ENCODE measurements at places on chromosomes 13 and 19.

DNA sequence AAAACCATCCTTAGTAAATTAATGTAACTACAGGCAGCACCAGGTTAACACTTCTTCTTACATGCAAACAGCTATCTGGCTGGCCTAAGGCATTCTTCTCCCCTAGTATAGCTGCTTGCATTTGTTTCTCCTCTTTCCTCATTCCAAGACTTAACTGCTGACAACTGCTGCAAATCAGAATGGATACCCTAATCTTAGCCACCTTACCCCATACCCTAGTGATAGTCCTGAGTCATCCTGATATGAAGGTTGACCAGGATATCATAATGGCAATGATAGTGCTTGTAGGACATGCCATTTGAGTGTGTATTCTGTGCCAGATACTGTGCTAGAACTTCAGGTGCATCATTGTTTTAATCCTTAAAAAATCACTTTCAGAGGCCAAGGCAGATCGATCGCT is 138.2 kb upstream of the MAB21L1 start:
- no peak for DNase-seq

GRCh38 chr13:41610404-41610803 is 153.1 kb downstream of the RGCC start:
- no peak for DNase-seq

DNA sequence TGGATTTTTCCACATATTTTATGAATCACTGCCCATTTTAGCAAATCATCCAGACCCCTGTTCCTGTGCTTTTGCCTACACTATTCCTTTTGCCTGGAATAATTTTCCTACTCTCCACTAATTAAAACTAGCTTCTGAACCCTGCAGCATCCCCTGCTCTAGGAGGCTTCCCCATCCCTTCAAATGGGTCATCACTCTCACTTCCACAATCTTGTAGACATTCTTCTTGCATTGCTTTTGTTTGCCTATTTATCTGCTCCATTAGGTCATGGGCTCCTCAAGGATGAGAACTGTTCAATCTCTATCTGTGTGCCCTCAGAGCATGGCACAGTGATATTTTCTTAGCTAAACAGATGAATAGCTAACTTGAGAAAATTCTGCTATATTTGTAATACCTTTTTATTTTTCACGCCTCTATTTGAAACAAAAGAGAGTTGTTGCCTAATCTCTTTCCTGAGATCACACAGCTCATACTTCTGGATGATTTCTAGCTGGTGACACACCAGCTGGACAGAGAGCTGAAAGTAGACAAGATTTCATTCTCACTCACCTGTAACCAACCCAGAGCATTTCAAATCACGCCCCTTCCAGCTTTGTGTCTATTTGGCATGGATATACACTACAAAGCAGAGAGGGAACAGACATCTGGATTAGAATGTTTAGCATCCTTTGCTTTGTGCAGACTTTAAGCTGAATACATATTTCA is 466.0 kb downstream of the FOXO1 start:
- DNase-seq: no peak

- DNase-seq: no peak
Measured at GRCh38 chr13:109105899-109106298, 476.5 kb downstream of the MYO16 start.

- DNase-seq: no peak
Measured at GRCh38 chr19:7393459-7393858, 44.7 kb downstream of the ARHGEF18 start.

DNA sequence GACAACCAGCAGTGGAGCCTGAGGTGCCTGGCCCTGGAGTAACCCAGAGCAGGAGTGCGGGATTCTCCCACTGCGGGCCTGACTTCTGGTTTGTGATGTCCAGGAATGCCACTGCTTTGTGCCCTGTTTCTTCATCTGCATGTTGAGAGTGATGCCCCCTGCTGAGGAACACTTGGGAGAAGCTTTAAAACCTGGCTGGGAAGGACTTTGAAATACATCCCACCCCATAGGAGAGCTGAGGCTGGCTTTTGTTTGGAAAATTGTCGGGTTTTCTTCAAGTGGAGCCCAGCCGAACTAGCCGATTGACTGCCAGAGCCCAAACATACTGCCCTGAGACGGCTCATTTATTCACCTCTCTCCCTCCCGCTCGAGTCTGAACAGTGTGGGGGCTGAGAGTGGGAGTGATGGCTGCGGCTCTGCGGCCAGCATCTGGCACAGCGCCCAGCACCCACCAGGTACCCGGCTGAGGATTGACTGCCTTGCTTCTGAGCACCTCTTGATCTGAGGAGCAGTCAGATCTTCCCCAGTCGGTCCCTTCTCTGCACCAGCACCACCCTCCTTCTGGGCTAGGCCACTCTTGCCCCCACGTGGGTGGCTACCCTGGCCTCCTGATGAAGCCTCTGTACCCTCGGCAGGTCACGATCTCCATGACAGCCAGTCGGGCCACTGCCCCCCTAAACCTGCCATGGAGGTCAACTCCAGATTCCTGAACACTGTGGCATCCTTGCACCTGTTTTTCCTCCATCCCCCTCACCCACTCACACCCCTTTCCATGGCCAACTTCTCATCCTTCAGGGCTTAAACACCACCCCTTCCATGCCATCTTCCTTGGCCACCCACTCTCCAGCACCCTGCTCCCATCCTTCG is 148.9 kb downstream of the SIPA1L3 start:
- DNase-seq: no peak

DNA sequence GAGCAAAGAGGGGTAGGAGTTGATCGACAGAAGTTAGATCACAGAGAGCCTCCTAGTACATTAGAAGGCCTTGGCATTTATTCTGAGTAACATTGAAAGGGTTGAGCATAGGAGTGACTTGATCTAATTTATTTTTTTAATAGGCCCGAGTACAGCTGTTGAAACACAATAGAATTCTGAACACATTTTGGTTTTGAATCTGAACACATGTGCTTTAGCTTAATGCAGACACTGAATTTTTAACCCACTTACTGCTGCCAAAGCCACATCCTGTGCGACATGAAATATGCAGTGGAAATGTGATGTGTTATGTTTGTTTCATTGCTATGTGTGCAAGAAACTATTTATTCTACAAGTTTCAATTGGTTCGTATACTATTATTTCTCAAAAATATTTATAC is 1505.9 kb downstream of the PCDH9 start:
- no peak for DNase-seq

GRCh38 chr13:31639443-31640163 is 99.7 kb upstream of the RXFP2 start:
- no peak for DNase-seq

DNA sequence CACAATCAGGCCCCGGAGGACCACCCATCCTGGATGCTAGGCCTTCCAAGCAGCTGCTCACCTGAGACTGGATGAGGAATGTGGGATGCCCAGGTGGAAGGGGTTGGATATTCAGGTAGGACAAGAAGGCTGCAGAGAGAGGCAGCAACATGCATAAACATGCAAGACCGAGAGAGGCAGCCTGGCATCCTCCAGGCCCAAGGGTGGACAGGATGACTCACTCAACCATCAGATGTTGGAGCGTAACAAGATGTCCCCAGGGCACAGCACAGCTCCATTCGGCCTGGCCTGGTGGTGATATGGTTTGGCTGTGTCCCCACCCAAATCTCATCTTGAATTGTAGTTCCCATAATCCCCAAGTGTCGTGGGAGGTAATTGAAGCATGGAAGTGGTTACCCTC is 10.0 kb upstream of the CABP5 start:
- DNase-seq: no peak

- no peak for DNase-seq
Measured at GRCh38 chr13:99971576-99972189, at the start of gene ZIC5. Gene ZIC5 (minus strand): TSS chr13:99971767. CDS start chr13:99971603, 164 bp downstream.

GRCh38 chr19:28130066-28130511 is 1082.9 kb downstream of the UQCRFS1 start:
- DNase-seq: no peak

- DNase-seq: no peak
Measured at GRCh38 chr19:50198431-50199258, 4.8 kb upstream of the MYH14 start.

- DNase-seq: no peak
Measured at GRCh38 chr19:17335575-17335974, 920 bp upstream of the ANO8 start.

GRCh38 chr13:113121183-113121927 is 1.2 kb upstream of the F10 start:
- no peak for DNase-seq

DNA sequence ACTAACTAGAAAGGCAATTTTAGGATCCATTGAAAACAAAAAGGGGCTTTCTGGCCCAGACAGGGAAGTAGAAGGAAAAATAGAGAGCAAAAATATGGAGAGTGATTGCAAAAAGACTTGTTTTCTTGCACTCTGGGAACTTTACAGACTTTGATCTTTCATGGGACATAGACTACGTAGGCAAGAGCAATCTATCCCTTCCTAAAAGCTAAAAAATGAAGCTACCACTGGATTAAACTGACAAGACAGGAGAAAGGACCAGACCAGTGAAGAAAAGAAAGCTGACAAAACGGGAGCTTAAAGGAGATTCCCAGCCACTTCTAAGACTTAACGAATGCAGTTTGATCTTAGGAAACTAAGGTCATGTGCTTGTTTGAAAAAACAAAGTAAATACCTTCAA is 524.5 kb downstream of the KLF5 start:
- no peak for DNase-seq

- DNase-seq: no peak
Measured at GRCh38 chr13:100231176-100231575, 142.3 kb downstream of the PCCA start.

DNA sequence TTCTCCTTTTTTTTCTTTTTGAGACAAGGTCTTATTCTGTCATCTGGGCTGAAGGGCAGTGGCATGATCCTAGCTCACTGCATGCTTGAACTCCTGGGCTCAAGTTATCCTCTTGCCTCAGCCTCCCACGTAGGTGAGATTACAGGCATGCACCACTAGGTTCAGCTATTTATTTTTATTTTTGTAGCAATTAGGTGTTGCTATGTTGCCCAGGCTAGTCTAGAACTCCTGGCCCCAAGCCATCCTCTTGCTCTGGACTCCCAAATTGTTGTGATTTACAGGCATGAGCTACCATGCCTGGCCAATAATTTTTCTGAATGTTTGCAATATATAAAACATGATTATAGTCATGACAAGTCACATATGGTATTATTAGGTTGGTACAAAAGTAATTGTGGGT is 161.1 kb upstream of the ATXN8OS start:
- no peak for DNase-seq

GRCh38 chr13:38954291-38954690 is 36.3 kb downstream of the STOML3 start:
- DNase-seq: no peak

DNA sequence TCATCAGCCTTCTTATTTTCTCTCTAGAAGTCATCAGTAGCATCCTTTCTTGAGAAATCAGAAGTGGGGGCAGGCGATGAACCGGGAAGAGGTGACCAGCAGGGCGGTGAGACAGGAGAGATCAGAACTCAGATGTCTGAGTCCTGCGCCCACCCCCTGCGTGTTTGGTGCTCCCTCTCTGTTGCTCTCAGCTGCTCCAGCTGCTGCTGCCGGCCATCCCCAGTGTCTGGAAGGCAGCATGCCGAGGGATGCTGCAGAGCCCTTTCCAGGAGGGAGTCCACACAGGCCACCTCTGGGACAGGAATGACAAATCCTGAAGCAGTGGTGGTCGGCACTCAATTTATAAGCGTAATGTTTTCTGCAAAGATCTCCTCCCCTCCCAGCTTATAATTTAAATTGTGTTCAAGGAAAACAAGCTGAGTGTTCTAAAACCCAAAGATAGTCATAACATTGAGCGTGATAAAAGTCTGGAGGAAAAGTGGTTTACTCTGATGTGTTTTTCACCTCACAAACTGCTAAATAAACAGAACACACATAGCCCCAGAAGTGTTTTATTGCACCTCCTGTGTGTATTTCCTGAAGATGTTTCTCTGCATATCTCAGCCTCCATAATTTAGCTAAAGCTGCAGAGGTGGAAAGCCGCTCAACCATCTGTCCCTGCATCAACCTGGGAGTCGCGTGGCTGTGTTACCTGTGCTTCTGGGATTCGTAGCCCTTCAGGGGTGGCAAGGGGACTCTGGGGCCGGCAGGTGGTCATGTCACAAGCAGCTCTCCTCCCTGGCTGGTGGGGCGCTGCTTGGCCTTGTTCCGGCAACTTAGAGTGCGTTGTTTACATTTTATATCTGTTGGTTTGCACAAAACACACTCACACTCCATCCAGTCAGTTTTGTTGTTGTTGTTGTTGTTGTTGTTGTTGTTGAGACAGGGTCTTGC is 191.2 kb downstream of the USP12 start:
- DNase-seq: no peak

DNA sequence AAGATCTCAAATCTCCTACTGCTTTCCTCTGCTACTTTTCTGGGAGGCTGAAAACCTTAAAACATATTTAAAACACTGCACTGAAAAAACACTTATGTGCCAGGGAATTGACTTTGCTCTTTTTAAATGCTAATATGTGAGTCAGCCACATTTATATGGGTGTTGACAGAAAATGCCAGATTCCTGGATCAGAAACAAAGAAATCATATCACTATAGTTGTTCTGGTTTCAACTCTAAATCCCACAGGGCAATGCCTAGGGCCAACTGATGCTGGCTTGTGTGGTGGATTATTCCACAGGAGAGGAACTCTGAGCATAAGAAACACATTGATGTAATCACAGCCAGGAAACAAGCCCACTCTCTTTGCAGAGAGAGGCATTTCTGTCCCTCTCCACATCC is 1439.0 kb upstream of the SPRY2 start:
- DNase-seq: no peak

- no peak for DNase-seq
Measured at GRCh38 chr19:54364775-54365257, at the start of gene LAIR1. Gene LAIR1 (minus strand): TSS chr19:54364931. CDS start chr19:54364804, 127 bp downstream.

GRCh38 chr13:33091415-33091774 is 75.2 kb downstream of the KL start:
- no peak for DNase-seq

GRCh38 chr13:40445557-40445990 is 220.9 kb downstream of the FOXO1 start:
- DNase-seq: no peak

DNA sequence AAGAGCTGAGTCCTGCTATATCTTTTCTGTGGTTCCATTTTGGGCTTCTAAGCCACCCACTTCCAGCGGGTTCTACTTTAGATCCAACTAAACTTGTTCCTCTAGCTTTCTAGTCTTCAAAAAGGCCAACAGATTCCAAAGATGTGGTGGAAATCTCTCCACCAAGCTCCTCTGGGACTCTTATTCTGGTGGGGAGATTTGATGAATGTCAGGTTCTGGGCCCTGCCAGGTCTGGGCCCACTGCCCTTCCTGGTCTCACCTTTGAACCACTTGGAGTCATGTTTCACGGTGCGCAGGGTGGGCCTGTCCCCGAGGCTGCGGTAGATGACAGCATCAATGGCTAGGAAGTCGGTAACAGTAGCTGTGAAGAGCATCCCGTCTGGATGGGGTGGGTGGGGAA is 4.8 kb downstream of the SEMA6B start:
- no peak for DNase-seq

DNA sequence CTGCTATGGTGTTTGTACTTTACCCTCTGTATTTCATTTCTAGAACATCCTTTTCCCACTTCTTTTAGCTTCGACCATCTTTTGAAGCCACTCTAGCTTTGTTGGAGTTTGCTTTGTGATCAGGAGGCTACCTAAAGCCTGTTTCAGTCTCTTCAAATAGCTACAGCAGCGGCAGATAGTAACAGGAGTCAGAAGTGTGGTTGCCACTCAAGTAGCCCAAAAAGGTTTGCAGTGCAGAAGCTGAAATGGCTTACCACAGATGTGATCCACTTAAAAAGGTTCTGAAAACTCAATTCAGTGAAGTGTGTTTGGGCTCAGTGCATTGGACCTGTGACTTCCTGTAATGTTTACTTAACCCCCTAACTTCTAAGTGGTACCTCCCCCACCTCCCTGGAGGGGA is 26.2 kb downstream of the WASF3 start:
- DNase-seq: no peak
